Esophagus squamous epithelium (tissue), 5 donors: ENCODE measurements at places on chromosomes 7 and 10. TPM values are rescaled to one million over a fixed set of nuclear protein-coding genes. Genes with fewer than 3 reads are reported as not detected.

GRCh38 chr10:3886641-3887251, 101.7 kb upstream of the KLF6 start:
- DNase-seq = no peak

DNA sequence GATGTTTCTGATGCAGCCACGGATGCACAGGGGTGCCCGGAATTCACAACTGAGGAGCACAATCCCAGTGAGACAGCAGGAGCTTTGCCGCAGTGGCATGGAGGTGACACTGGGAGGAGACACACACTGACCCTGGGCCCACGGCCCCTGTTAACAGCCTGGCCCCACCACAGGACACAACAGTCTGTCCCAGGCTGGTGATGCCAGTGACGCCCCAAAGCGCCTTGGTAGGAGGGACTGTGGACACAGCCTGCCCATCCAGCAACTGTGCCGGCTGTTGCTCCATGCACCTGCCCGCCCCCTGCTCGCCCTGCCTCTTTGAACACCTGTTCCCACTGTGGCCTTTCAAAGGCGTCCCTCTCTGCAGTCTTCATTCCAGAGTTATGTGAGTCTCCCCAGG, 49.8 kb downstream of the KLF6 start:
- no peak for DNase-seq

- DNase-seq = no peak
Measured at GRCh38 chr10:930625-931325, 730 bp downstream of the LARP4B start.

The ITGA8 gene
- 3.2 TPM for total RNA-seq

GRCh38 chr10:132555648-132556575, 18.3 kb downstream of the INPP5A start:
- DNase-seq = no peak

The ATRNL1 gene
- 15.1 TPM for total RNA-seq

- no peak for DNase-seq
Measured at GRCh38 chr10:132296666-132297443, 10.9 kb downstream of the STK32C start.

The SPDYE5 gene
- total RNA-seq = not detected

The OR2A7 gene
- 3.4 TPM for total RNA-seq

GRCh38 chr10:80590585-80591125, 53.0 kb downstream of the SH2D4B start:
- DNase-seq = no peak

GRCh38 chr7:43879477-43879876, 10.2 kb upstream of the MRPS24 start:
- no peak for DNase-seq

GRCh38 chr10:43479275-43479674, 42.4 kb downstream of the ZNF487 start:
- DNase-seq = no peak

DNA sequence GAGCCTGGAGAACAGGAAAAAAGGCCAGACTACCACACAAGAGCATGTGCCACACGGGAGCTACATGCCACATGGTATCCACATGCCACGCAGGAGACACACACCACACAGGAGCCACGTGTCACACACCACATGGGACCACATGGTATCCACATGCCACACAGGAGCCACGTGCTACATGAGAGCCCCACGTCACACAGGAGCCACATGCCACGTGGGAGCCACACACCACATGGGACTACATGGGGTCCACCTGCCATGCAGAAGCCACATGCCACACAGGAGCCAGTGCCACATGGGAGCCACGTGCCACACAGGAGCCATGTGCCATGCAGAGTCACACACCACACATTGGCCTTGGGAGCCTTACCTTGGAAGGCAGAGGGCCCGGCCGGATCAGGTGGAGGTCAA, 244.4 kb upstream of the PPP2R2D start:
- DNase-seq = no peak

The CHST15 gene
- total RNA-seq = 23.0 TPM

- DNase-seq = no peak
Measured at GRCh38 chr7:151252961-151253711, 4.6 kb upstream of the SMARCD3 start.

GRCh38 chr7:96224685-96225084, 97.2 kb downstream of the SLC25A13 start:
- DNase-seq = no peak

GRCh38 chr10:124378881-124379471, 39.7 kb downstream of the OAT start:
- no peak for DNase-seq

DNA sequence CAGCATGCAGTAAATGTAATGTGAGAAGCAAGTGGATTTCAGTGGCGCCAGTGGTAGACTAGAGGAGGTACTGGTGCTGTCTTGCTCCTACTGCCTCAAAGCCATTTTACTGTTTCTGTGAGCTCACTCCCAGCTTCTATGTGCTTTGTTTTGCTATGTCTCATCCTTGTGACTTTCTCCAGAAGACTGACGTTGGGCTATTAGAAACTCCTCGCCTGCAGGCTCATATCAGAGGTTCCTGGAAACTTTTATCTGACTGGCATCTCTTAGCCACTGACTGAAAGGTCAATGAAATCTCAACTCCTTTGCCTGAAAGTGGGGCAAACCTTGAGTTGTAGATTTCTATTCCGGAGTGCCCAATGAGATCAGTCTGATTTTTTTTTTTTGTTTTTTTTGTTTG, 66.4 kb upstream of the SORCS1 start:
- no peak for DNase-seq

DNA sequence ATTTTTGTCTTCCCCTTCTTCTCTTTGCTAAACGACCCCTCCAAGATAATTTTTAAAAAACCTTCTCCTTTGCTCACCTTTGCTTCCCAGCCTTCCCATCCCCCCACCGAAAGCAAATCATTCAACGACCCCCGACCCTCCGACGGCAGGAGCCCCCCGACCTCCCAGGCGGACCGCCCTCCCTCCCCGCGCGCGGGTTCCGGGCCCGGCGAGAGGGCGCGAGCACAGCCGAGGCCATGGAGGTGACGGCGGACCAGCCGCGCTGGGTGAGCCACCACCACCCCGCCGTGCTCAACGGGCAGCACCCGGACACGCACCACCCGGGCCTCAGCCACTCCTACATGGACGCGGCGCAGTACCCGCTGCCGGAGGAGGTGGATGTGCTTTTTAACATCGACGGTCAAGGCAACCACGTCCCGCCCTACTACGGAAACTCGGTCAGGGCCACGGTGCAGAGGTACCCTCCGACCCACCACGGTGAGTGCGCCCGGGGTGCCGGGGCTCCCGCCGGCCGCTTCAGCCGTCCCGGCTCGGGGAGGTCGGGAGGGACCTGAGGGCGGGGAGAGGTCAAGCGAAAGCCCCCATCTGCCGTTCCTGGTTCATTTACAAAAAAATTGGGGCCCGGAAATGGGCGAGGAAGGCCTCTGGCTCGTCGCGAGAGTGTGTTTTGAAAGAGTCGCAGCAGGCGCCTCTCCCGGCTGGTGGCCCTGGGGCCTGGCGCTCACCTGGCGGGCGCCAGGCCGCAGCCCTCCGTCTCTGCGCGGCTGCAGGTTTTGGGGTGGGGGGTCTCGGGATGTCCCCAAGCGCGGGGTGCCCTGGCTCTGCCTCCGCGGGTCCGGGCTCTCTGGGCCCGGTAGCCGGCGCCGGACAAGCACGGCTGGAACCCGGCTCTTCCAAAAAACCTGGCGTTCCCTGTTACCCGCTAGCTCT, 1.2 kb downstream of the GATA3 start:
- no peak for DNase-seq

DNA sequence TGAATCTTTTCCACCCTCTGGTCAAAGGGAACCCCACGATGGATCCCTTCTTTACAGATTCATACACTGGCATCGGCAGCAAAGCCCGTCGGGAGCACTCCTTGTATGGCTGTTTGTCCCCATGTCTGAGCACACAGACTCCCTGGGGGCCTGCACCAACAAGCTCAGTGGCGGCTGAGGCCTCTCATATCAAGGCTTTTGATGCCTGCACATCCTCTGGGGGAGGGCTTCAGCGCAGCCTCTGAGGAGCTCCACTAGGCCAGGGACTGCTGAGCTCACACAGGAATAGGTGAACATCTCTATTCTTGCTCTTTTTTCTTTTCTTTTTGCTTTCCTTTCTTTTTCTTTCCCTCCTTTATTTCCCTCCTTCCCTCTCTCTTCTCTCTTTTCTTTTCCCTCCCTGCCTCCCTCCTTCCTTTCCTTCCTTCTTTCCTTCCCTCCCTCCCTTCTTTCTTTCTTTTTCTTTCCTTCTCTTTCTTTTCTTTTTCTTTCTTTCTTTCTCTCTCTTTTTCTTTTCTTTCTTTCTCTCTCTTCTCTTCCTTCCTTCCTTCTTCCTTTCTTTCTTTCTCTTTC, 174.6 kb downstream of the CCDC3 start:
- no peak for DNase-seq

GRCh38 chr7:150481186-150481920, 30.9 kb downstream of the GIMAP8 start:
- no peak for DNase-seq

GRCh38 chr10:114714281-114714741, 56.2 kb upstream of the ABLIM1 start:
- DNase-seq = no peak

DNA sequence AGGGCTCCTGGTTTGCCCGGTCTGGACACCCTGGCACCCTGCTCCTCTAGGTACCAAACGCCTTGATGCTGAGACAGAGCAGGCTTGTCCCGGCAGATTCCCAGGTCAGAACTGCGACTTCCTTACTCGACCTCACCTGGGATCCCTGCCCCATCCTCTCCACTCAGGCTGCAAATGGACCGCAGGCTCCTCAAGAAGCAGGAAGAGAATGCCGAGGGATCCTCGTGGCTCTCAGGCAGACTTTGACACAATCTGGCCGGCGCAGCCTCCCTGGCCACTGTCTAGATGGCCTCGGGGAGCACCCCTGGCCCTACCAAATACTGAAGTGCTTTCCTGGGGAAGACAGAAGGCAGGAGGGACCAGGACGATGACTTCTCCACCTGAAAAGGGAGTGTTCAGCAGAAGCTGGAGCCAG, 421 bp upstream of the NODAL start:
- no peak for DNase-seq

- DNase-seq = no peak
Measured at GRCh38 chr7:1192171-1192676, 32.2 kb upstream of the ZFAND2A start.

The VAX1 gene
- not detected for total RNA-seq

GRCh38 chr10:88417387-88418030, 165.6 kb downstream of the RNLS start:
- no peak for DNase-seq

- DNase-seq = no peak
Measured at GRCh38 chr10:118912961-118913600, 116.4 kb upstream of the NANOS1 start.

- DNase-seq = no peak
Measured at GRCh38 chr10:131891929-131892805, 8.6 kb upstream of the PPP2R2D start.

DNA sequence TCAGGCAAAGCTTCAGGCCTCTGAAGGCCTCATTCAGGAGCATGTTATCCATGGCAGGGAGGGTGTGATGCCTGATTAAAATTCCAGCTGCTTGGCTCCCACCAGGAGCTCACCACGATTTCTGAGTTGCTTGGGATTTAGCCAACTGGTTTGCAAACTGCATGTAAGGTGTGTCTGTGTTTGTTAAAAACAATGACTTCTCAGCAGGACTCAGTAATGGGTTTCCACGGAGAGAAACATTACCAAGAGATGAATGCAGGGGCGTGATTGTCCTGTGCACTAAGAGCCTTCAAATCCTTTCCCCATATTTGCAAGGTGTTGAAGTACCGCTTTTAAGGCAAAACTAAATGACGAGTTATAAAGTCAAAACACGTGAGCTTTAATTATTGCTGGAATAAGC, 88.8 kb upstream of the BTBD16 start:
- no peak for DNase-seq

DNA sequence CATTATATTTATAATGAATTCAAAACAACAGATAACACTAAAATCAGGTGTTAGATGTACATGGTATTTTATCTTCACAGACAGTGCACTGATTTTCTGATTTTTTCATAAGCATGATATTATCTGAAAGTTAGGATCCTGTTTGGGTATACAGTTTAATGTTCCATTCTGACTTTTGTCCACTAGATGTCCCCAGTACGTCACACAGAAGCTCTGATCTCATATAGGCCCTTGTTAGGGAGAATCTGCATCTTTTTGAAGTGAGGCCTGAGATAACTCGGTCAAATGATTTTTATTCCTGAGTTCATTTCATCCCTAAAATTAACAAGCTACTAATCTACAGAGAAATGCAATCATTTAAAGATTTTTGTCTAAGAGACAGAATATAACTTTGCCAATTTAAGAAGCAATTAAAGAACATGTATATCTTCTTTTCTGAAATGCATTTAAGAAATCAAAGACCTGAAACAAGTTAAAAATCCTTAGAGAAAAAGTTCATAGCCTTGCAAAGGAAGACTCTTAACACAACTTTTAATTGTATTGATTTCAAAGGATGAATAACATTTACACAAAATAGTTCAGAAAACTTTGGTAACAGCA, 72.0 kb upstream of the TES start:
- no peak for DNase-seq

GRCh38 chr10:73785721-73786511, 510 bp downstream of the ZSWIM8 start:
- DNase-seq = no peak

- no peak for DNase-seq
Measured at GRCh38 chr10:29600067-29600466, 34.7 kb downstream of the SVIL start.

DNA sequence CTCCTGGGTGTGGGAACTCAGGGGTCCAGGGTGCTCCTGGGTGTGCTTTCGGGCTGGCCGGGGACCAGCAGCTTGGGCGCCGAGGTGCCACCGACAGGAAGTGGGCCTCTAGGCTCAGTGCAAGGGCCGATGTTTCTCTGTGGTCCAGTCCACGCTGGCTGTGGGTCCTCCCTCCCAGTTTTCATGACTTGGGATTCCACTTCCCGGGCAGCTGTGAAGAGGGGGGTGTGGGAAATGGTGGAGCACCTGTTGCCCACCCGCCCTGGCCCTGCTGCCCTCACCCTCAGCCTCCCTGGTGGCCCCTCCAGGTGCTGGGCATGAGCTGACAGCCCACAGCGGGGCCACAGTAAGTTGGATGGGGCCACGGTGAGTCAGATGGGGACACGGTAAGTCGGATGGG, 58.5 kb downstream of the NKX6-2 start:
- no peak for DNase-seq

The OR6V1 gene
- not detected for total RNA-seq

GRCh38 chr7:70812511-70812910, 319.4 kb upstream of the GALNT17 start:
- DNase-seq = no peak

DNA sequence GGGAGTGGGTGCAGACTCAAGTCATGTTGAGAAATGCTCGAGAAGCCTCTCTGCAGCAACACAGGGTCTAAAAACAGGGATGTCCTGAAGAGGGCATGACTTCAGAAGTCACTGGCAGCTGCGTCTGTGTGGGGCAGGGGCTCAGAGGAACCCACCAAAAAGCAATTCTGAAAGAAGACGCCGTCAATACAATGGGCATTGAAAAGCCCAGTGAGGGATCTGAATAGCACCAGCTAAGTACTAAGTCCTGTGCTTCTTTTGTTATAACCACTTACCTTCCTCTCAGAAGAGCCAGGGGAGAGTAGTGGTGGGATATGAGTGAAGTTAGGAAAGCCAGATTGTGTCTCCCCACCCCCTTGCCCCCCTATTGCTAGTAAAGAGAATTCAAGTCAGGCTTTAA, 137.2 kb downstream of the INHBA start:
- no peak for DNase-seq

The TUBAL3 gene
- total RNA-seq = 0.19 TPM
